Activated CD4-positive, alpha-beta T cell treated with anti-CD3 and anti-CD28 coated beads for 36 hours (primary cell): ENCODE measurements at places on chromosomes 13 and 19. TPM values are rescaled to one million over a fixed set of nuclear protein-coding genes. Genes with fewer than 3 reads are reported as not detected.

The ATP4B gene
- total RNA-seq: not detected

DNA sequence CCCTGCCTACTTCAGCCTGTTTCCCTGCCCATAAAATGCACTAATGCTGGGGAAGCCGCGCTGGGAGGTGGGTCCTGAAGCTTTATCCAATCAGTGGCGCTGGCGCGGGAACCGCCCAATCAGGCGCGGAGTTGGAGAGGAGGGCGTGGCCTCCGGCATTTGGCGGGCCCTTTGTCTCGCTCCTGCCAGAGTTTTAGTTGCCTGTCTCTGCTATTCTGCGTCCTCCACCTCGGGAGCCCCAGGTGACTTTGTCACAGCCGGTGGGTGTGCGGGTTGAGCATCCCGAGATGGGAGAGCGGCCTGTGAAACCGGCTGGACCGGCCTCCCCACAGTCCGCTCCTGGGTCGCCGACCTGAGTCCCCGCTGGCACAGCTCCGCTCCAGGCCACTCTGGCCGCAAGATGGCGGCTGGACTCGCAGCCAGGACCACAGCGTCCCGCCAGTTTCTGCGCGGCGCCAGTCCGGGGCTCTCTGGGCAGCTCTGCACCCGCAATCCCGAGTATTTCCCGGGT is 30.7 kb upstream of the ZNF429 start:
- DNase-seq: peak; percentile 93
- H3K27me3 ChIP-seq: no peaks in the 10 kb centered on the region
- peaks cover 5% of the 10 kb centered on the region for H3K36me3 ChIP-seq
- H3K4me1 ChIP-seq: no peaks in the 10 kb centered on the region
- peak overlapping the region; percentile 77 for H3K4me3 ChIP-seq
- peak overlapping the region; percentile 65 for H3K27ac ChIP-seq

The CBLC gene
- not detected for total RNA-seq

- H3K36me3 ChIP-seq: no peaks in the 10 kb centered on the region
- no peaks in the 10 kb centered on the region for H3K27me3 ChIP-seq
- DNase-seq: no peak
- H3K27ac ChIP-seq: no peak overlapping the region
These were observed 21.0 kb upstream of the NDFIP2 start for GRCh38 chr13:79459906-79460305.

GRCh38 chr19:13841086-13841961 is 35.6 kb upstream of the NANOS3 start:
- peak; percentile 61 for DNase-seq
- H3K4me3 ChIP-seq: peak overlapping the region; percentile 94
- H3K27me3 ChIP-seq: no peaks in the 10 kb centered on the region
- peak overlapping the region; percentile 93 for H3K27ac ChIP-seq
- peaks cover 32% of the 10 kb centered on the region for H3K36me3 ChIP-seq
- peaks cover 59% of the 10 kb centered on the region for H3K4me1 ChIP-seq

DNA sequence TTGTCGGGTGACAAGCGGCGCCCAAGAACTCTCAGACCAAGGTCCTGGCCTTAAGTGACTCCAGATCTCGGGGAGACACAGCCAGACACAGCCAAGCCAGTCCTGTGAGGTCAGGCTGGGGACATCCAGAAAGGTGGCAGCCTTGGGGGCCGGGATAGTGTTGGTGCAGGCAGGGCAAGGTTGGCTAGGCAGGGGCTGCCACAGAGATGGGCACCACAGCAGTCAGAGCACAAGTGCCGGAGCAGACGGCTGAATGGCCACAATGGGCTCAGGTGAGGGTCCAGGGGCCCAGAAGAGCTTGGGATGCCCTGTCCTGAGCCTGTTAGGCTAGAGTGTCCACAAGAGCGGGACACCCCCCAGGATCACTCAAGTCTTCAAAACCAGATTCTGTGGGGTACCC is 32.2 kb downstream of the MAU2 start:
- H3K4me3 ChIP-seq: no peak overlapping the region
- no peaks in the 10 kb centered on the region for H3K27me3 ChIP-seq
- no peak overlapping the region for H3K27ac ChIP-seq

GRCh38 chr19:8192221-8192820 is 16.8 kb upstream of the CERS4 start:
- H3K27me3 ChIP-seq: no peaks in the 10 kb centered on the region
- H3K36me3 ChIP-seq: no peaks in the 10 kb centered on the region
- peak overlapping the region; percentile 92 for H3K27ac ChIP-seq
- no peak for DNase-seq
- H3K4me3 ChIP-seq: no peak overlapping the region
- H3K4me1 ChIP-seq: peaks cover 48% of the 10 kb centered on the region

DNA sequence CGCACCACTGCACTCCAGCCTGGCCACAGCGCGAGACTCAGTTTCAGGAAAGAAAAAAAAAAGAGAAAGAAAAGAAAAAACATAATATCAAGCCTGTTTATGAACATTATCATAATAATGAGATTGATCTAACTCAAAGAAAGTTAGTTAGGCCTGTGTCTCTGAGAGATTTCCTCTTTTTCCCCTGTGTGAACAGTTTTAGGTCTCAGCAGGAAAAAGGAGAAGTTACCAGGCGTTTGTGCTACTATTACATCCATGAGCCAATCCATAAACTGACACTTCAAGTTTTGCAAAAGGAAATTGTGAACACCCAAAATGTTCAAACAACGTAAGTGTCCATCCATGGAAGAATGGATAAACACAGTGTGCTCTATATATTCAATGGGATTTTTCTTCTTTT is 3.8 kb downstream of the TARM1 start:
- no peak overlapping the region for H3K4me3 ChIP-seq
- H3K27me3 ChIP-seq: no peaks in the 10 kb centered on the region
- H3K27ac ChIP-seq: no peak overlapping the region

GRCh38 chr13:42280537-42280936 is 8.6 kb downstream of the AKAP11 start:
- H3K4me3 ChIP-seq: no peak overlapping the region
- no peak overlapping the region for H3K27ac ChIP-seq
- H3K27me3 ChIP-seq: no peaks in the 10 kb centered on the region
- H3K4me1 ChIP-seq: peaks cover 45% of the 10 kb centered on the region

The OSCAR gene
- 0.67 TPM for total RNA-seq

The RBM26 gene
- total RNA-seq: 79.6 TPM

The MYO1F gene
- 13.7 TPM for total RNA-seq

DNA sequence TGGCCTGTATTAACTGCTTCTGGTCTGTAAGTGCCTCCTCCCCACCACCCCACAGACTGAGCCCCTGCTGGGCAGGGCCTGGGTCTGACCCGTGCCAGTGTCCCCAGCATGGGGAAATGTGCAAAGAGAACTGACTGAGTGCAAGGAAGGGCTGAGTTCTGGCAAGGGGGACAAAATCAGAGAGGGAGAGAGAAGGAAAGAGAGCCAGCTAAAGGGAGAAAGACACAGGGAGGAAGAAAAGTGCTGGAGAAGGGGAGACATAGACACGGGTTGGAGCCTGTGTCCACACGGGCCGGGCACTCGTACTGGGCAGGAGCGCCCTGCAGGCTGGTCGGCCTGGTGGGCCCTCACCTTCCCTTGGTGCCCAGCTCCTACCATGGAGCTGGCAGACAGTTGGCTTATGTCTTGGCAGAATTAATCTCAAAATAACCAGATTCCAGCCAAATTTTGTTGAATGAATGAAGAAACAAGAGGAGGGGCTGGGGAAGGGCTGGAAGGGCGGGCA is 1.2 kb downstream of the NKG7 start:
- peaks cover 28% of the 10 kb centered on the region for H3K36me3 ChIP-seq
- peak overlapping the region; percentile 70 for H3K4me3 ChIP-seq
- peak overlapping the region; percentile 94 for H3K27ac ChIP-seq
- peaks cover 65% of the 10 kb centered on the region for H3K4me1 ChIP-seq

- peaks cover 29% of the 10 kb centered on the region for H3K4me1 ChIP-seq
- no peaks in the 10 kb centered on the region for H3K27me3 ChIP-seq
- H3K27ac ChIP-seq: peak overlapping the region; percentile 51
- H3K36me3 ChIP-seq: no peaks in the 10 kb centered on the region
- peak overlapping the region; percentile 87 for H3K4me3 ChIP-seq
These were observed 2.0 kb downstream of the TDRD3 start for GRCh38 chr13:60398907-60399589.

The SBK2 gene
- total RNA-seq: not detected

GRCh38 chr19:51375504-51376221 is 3.2 kb upstream of the NKG7 start:
- H3K4me3 ChIP-seq: peak overlapping the region; percentile 60
- H3K27ac ChIP-seq: peak overlapping the region; percentile 87
- peaks cover 69% of the 10 kb centered on the region for H3K4me1 ChIP-seq

- H3K27ac ChIP-seq: no peak overlapping the region
- H3K4me1 ChIP-seq: peaks cover 19% of the 10 kb centered on the region
- no peaks in the 10 kb centered on the region for H3K36me3 ChIP-seq
- H3K4me3 ChIP-seq: no peak overlapping the region
- DNase-seq: no peak
These were observed 18.0 kb upstream of the LRCH1 start for GRCh38 chr13:46535002-46535401.

The LGALS7 gene
- not detected for total RNA-seq

- H3K4me1 ChIP-seq: peaks cover 12% of the 10 kb centered on the region
- peak within 1 kb of the TSS; percentile 93 for H3K4me3 ChIP-seq
- H3K27ac ChIP-seq: peak within 1 kb of the TSS; percentile 77
- peak; percentile 92 for DNase-seq
- H3K27me3 ChIP-seq: no peaks in the 10 kb centered on the region
- peaks cover 22% of the 10 kb centered on the region for H3K36me3 ChIP-seq
These were observed at the start of gene ZNF30 for GRCh38 chr19:34926685-34927375. Gene ZNF30 (plus strand): TSS chr19:34926903. CDS start chr19:34929948, 3,045 bp downstream.

DNA sequence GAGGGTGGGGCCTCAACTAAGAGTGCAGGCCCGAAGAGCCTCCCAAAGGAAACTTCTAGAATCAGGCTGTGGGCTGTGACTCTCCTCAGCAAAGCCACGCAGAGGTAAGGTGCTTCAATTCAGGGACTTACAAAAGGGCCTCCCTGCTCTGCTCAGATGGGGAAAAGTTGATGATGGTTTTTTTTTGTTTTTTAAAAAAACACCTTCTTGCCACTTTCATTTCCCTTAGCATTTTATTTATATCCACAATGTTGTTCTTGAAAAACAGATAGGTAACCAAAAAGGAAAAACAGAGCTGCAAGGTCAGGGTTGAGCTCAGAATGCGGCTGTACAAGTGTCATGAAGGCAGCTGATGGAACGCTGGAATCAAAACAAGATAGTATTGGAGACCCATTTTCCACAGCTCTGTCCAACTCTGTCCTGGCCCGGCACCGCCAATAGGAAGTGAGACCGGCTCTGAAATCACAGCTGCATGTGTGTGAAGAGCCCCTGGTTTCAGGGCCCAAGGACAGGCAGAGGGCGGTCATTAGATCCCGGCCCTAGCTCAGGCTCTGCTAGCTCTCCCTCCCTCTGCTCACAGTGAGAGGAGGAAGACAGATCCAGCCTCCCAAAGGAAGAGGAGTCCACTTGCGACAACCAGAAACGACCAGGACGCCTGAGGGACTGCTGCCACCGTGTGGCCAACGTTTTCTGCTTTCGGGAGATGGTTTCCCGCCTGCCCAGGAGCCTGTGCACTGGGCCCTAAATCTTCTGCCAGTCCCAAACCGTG is 58.3 kb downstream of the KLF2 start:
- peak; percentile 86 for DNase-seq
- no peak overlapping the region for H3K4me3 ChIP-seq
- peaks cover 26% of the 10 kb centered on the region for H3K36me3 ChIP-seq
- H3K27me3 ChIP-seq: no peaks in the 10 kb centered on the region
- peak overlapping the region; percentile 58 for H3K27ac ChIP-seq
- H3K4me1 ChIP-seq: peaks cover 40% of the 10 kb centered on the region

DNA sequence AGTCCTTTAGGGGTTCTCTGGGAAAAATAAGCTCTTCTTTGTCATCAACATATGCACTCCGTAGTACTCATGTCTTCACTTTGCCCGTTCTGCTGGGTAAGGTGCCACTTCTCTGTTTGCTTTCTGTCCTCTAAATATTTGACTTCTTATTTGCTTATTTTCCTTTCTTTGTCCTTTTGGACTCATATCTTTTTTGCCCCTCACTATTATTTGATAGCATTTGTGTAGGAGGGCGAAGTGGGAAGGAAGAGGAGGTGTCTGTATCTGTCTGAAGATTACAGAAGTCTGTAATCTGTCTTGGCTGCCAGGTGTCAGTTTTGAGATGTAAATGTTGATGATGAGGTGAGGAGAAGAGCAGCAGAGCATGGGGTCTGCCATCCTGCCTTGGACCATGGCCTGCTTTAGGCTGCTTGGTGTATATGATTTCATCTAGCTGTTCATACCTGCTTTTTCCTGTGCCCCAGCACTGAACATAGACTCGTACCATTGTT is 30.8 kb downstream of the USPL1 start:
- H3K4me1 ChIP-seq: peaks cover 17% of the 10 kb centered on the region
- no peaks in the 10 kb centered on the region for H3K27me3 ChIP-seq
- no peak for DNase-seq
- H3K4me3 ChIP-seq: no peak overlapping the region

The GPR42 gene
- 0.54 TPM for total RNA-seq

GRCh38 chr19:6744381-6745301 is 5.2 kb downstream of the TRIP10 start:
- peaks cover 52% of the 10 kb centered on the region for H3K36me3 ChIP-seq
- DNase-seq: no peak
- H3K27me3 ChIP-seq: no peaks in the 10 kb centered on the region
- H3K4me1 ChIP-seq: peaks cover 10% of the 10 kb centered on the region
- H3K4me3 ChIP-seq: no peak overlapping the region

The GJB6 gene
- 2.9 TPM for total RNA-seq

DNA sequence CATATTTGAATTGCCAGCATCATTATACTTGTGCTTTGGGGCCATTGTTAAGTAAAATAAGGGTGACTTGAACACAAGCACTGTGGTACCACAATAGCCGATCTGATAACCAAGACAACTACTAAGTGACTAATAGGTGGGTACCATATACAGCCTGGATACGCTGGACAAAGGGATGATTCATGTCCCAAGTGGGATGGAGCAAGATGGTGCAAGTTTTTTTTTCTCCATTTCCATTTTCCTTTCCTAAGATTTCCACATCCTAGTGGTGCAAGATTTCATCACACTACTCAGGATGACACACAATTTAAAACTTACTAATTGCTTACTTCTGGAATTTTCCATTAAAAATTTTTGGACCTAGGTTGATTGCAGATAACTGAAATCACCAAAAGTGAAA is 15.1 kb downstream of the BRCA2 start:
- no peak for DNase-seq
- H3K4me1 ChIP-seq: no peaks in the 10 kb centered on the region
- H3K27ac ChIP-seq: no peak overlapping the region
- no peaks in the 10 kb centered on the region for H3K27me3 ChIP-seq

DNA sequence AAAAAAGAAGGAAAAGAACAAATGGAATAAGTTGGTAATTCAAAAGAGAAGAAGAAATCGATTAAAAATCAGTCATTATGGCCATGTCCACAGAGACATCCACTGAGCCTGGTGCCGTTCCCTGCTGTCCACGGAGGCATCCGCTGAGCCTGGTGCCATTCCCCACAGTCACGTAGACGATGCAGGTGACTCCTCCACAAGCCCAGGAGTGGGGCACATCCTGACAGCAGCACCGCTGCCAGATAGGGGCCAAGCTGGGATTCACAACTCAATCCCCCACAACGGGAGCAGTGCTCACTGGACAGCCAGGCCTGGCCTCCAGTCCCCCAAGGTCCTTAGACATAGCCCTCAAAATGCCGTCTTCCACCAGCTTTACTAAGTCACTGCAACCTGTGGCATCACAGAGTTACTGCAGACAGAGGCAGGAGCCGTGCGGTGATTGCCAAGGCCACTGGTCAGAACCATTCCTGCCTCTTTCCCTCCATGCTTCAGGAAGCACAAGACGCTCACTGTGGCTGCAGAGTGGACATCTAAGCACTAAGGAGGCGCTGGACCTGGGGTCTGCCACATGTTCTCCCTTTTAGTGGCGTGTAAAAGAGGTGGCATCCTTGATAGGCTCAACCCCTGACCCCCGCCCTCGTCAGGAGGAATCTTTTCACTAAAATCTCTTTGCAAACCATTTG is 131.5 kb upstream of the SPACA7 start:
- no peak overlapping the region for H3K27ac ChIP-seq
- H3K27me3 ChIP-seq: peaks cover 2% of the 10 kb centered on the region
- no peak overlapping the region for H3K4me3 ChIP-seq
- H3K36me3 ChIP-seq: no peaks in the 10 kb centered on the region
- H3K4me1 ChIP-seq: no peaks in the 10 kb centered on the region
- DNase-seq: no peak
